Neural crest cell (in vitro differentiated cells): ENCODE measurements at places on chromosomes 16 and 17.

- DNase-seq: no peak
Observed at GRCh38 chr17:21419299-21420239, 43.4 kb downstream of the KCNJ12 start.

DNA sequence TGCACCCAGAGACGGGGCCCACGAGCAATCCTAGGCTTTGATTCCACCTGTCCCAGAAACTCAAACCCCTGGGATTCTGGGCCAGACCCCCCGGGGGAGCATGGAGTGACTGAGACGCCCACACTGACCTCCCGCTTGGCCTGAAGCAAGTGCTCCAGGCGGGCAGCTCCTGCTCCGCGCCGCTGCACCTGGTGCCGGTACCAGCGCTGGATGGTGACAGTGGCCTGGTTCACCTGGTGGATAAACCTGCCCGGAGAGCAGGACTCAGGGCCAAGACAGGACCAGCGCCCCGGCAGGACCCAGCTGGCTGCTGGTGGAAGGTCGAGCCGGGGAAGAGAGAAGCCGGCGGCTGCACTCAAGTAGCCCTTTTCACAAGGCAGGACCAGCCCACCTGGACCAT, 22.6 kb downstream of the CEP131 start:
- DNase-seq: no peak

DNA sequence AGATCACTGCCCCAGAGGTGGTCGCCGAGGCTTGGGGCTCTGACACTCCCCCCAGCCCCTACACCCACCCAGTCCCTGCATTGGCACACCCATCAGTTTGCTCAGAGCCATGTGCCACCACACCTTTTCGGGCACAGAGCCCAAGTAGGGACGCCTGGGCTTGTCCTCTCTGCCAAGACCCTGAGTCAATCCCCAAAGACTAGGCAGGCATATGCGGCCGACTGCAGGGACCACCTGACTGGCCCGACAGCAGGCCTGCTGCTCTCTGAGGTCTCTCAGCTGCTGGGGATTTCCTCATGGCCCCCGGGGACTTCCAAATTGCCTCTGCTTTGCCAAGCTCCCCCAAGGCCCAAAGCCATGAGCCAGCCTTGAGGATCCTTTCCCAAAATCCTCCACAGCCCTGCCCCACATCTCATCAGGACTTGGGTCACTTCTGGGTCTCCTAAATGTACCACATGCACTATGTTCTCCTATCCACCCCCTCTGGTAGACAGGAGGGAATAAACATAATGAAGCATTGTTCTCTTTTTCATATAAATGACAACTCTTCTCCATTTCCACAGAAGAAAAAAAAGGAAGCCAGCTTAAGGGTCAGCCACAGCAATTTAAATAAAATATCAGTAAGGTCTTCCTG, 30.6 kb downstream of the MYO18A start:
- DNase-seq: no peak

DNA sequence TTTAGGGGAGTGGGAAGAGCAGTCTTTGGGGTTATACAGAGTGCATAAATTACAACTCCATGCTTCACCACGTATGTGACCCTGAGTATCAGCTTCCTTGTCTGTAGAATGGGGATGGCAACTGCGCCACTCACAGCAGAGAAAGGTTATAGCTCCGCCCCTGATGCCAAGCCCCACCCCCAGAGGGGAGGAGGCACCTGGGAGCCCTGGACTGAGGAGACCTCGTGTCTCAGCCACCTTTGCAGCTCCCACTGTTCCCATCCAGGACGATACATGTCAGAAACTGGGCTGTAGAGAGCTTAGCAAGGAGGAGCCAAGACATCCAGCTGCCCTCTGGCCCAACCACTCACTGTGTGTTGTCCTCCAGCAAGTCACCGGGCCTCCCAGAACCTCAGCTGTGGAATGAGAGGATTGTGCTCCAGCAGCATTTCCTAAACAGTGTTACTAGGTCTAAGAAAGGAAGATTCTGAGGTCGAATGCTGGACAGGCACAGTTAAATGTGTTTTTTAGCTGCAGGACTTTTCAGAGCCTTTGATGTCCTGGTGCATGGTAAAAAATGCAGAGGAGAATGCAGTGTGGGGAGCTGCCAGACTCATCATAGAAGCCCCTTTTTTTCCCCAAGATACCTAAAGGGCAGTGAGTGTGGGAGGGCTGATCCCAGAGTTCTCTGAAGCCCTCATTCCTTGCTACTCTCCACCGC, 49.4 kb downstream of the BEAN1 start:
- no peak for DNase-seq

- no peak for DNase-seq
Observed at GRCh38 chr17:57984936-57985674, 2.9 kb downstream of the VEZF1 start.

DNA sequence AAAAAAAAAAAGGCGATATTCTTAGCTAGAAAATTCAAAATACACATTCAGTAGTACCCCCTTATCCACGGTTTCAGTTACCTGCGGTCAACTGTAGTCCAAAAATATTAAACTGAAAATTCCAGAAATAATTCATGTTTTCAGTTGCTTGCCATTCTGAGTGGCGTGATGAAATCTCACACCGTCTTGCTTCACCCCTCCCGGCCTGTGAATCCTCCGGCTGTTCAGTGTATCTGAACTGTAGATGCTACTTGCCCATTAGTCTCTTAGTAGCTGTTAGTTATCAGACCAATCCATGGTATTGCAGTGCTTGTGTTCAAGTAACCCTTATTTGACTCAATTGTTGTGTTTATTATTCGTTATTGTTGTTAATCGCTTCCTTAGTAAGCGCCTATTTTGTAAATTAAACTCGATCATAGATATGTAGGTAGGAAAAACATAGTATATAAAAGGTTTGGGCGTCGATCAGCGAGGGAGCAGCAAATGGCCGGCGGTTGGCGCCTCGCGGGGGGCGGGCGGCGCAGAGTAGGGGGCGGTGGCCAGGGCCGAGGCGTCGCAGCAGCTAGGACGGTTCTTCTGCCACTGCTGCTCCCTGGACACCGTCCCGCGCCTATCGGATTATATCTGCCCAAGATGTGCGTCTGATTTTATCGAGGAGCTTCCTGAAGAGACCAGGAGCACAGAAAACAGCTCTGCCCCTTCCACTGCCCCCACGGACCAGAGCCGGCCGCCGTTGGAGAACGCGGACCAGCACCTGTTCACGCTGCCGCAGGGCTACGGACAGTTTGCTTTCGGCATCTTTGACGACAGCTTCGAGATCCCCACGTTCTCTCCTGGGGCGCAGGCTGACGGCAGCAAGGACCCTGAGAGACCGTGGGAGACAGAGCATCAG, 39.8 kb upstream of the AKAP1 start:
- no peak for DNase-seq

GRCh38 chr17:3690094-3690715, 5.8 kb downstream of the P2RX5 start:
- no peak for DNase-seq

GRCh38 chr17:21686165-21687015, 5.9 kb upstream of the KCNJ18 start:
- no peak for DNase-seq

- no peak for DNase-seq
Observed at GRCh38 chr16:2008009-2008526, 1.6 kb downstream of the ZNF598 start.

- no peak for DNase-seq
Observed at GRCh38 chr16:49749816-49750215, 106.1 kb downstream of the ZNF423 start.

DNA sequence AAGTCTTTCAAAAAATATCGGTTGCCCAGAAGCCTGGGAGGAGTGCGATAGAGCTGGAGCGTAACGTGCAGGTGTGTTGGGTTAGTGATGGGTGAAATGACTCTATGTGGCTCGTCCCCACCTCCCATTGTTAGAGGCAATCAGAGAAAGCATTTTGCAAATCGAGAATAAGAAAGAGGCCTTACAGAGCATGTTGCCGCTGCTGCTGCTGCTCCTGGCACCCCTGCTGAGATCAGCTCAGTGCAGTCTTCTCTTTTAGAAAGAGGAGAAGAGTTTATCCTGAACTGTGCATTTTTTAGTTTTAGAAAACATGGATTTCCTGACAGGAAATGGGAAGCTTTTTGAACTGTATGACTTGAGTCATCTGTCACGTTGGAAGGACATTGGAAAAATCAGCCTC, 774.5 kb upstream of the RBFOX1 start:
- DNase-seq: no peak

DNA sequence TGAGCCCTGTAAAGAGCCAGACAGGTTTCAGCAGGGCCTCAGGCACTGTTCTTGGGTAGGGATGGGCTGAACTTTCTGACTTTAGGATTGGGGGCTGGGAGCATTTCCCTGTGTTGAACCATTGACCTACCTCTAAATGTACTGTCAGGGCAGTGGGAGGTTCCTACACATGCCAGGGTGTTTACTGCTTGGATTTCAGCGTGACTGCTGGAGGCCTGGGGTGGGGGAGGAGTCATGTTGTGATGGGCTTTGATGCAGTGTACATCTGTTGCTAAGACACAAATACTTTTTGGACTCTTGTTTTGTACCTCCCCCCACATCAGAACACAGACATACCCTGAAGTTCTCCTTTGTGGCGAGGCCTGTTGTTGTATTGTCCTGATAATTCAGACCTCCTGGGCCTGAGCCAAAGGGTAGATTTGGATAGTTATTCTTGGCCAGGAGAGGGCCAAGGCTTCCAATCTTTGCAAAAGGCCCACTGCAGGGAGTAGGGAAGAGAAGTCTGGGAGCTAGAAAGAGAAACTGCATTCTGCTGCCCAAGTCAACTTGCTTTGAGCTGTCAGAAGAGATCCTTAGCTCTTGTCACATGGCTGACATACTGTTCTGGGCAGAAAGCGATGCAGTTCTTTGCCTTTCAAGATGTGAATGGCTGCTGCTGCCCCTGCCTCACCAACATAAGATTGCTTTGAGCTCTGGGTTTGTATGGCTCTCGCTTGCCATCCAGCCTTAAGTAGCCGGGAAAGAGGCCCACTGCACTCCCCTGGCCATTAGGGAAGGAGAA, 3.7 kb downstream of the NFE2L1 start:
- no peak for DNase-seq

- DNase-seq: no peak
Observed at GRCh38 chr17:57468932-57469775, 212.8 kb downstream of the MSI2 start.

DNA sequence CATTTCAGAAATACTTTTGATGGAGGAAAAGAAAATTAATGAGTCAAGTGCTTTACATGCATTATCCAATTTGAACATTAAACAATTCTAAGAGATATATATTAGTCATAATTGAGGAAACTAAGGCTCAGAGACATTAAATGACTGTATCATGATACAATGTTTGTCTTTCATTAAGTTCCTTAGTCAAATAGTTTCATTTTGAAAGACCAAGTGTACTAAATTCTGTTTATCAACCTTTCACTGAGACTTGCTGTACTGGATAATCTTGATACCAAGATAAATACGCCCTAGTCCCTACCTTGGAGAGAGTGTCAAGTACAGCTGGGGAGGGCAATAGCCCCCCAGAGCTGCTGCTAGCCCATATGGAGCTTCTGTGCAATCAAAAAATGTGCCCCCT, 24.2 kb downstream of the TOM1L2 start:
- no peak for DNase-seq

DNA sequence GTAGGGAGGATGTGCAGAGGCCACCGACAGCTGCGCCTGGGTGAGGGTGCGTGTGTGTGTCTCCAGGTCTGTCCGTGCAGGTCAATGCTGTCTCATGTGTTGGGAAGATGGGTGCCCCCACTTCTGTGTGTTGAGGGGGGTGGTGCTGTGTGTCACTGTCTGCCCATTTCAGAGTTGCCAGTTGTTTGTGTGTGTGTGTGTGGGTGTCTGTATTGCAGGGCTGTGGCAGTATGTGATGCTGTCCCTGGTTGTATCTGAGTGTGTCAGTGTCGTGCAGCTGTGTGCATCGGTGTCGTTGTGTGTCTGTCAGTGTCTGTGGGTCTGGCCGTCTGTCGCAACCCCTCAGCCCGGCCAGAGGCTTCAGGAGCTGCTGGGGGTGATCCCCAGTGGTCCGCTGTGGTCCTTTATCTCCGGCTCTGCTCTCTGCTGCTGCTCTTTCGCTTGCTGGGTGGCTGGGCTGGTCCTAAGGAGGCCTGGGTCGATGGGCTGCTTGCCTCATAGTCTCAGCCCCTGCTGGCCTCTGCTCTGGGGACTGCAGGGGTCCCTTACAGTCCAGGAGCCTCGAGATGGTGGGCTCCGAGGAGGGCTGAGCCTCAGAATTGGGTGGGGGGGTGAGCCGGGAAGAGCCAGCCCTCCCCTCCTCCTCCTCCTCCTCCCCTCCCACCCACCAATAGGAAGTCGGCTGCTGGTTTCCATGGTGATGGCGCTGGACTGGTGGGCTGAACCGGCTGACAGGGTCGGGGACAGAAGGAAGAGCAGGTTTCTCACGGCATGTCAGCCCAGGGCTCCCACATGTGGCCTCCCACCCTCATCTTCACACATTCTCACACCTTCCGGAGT, at the start of gene TSPOAP1:
Gene TSPOAP1 (minus strand): TSS at position 601 of the 840 bp plus-strand sequence. CDS start 875 bp downstream, outside the sequence.
- peak; percentile 58 for DNase-seq

DNA sequence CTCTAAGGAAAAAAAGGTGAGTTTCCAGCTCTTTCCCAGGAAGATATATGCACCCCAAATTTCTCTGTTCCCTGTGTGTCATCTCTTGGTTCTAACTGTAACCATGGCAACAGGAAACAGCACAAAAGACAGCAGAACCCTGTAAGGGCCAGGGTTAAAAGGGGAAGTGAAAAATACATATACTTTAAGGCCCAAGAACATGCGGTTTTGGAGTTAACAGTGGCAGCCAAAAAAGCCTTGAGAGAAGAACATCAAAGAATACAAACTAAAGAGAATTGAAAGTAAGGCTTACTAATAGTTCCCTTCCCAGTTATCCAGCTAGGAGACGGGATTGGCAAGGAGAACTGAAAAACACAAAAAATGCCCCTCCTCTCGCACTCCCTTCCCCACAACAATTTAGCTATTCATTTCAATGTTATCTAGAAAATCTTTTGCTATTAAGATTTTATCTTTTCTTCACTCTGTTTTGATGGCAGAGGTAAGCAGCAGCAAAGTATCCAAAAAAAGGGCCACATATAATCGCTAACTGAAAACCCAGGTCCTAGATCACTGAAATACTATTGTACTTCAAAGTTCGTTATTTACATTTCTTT, 1.5 kb downstream of the SPOP start:
- no peak for DNase-seq

DNA sequence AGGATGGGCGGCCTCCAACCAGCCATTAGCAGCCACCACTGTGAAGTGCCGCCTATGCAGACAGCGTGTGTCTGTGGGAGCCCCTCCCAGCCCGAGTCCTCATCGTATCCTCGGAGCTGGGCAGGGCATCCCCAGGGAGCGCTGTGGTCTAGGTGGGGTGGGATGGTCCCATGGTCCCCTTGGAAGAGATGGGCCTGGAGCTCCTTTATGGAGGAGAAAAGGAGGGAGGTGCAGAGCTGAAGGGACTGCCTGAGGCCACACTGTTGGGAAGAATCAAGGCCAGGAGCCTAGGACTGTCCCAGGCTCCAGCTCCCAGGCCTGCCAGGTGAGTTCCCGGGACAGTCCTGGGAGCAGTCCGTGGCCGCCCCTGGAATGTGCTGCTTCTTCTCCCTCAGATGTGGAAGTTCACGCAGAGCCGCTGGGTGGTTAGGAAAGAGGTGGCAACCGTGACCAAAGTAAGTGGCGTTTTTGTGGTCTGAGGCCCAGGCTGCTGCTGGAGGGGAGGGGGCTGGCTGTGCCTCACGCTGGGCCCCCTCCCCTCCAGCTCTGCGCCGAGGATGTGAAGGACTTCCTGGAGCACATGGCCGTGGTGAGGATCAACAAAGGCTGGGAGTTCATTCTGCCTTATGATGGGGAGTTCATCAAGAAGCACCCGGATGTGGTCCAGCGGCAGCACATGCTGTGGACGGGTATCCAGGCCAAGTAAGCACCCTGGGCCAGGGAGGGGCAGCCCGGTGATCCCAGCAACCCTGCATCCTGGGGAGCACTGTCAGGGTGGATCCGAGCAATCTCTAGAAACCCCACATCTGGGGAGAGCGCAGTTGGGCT, 27.0 kb downstream of the POLR3E start:
- no peak for DNase-seq
